PC-3 (cell line): ENCODE measurements at places on chromosomes 7 and 10. TPM values are rescaled to one million over a fixed set of nuclear protein-coding genes. Genes with fewer than 3 reads are reported as not detected.

DNA sequence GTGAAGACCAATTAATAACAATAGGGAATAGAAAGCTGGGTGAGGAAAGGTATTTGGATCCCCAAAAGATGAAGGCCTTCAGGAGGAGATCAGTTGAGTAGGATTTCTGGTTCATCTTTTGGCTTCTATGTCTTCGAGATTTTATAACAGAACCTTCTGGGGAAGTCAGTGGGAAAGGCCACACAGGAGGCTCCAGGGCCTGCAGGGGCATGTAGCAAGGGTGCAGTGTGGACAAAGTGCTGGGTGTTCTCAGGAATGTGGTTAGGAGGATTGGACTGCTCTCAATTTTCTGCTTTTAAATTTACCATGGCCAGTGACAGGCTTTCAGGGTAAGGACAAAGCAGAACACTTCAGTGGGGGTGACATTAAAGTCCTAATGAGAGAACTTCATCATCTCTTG lies 378.0 kb downstream of the CCSER2 start:
- DNase-seq: no peak

DNA sequence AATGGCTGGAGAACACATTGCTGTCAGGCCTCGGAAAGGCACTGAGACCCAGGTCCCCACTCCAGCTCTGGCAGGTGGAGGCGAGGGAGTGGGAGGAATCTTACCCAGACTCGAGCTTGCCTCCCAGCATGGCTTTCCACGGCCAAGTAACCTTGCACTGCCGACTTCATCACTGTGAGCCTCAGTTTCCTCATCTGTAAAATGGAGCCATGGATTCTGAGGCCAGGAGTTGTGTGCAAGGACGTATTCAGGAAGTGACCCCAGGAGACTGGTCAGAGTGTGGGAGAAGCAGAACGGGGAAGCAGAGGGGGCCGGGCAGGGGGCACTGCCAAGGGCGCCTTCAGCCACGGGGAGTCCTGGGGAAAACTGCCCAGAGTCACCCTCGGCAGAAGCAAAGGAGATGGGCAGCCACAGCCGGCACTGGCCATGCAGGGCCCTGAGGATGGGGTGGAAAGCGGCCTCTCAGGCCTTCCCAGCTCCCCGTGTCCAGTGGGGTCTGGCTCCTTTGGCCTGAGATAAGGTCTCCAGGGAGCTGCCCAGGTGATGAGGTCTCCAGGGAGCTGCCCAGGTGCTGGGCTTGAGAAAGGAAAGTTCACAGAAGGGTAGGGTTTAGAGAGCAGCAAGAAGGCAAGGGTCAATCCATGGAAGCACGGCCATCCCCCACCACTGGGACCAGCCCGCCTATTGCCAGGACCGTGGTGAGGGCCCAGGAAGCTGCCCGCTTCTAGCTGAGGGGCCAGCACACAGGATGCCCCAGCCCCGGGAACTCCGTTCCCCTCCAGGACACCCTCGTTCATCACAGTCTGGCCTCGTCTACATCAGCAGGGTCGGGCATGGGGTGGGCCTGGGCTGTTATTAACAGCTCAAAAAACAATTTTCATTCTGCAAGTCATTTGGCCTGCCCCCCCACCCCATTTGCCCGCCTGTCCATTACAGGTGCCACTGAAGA lies 34.3 kb upstream of the EN2 start:
- no peak for DNase-seq

- DNase-seq: peak; percentile 18
Measured at GRCh38 chr10:11757454-11757820, 15.3 kb downstream of the ECHDC3 start.

GRCh38 chr7:30046127-30046770 lies 18.0 kb downstream of the PLEKHA8 start:
- no peak for DNase-seq

DNA sequence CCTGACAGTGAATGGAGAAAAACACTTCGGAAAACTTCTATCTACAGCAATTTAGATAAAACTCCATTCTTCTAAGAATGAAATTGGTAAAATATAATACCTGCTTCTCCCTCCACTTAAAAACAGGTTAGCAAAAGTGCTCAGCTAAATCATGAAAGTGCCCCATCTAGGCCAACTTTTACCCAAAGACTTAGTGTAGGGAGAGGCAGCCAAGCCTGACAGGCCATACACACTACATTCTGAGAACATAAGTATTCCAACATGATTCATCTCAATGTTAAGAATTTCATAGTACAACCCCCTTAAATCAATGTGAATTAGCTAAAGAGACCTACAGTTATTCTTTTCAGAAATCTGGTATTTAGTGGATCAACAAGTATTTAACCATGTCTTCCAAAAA lies 7.2 kb downstream of the FAM3C start:
- no peak for DNase-seq

GPR158 gene
- total RNA-seq: not detected in 2 replicates

SHH gene
- total RNA-seq: 0.11 and 0.12 TPM in 2 replicates

GLI3 gene
- total RNA-seq: 3.5 and 9.6 TPM in 2 replicates
